ENCODE measurements at places on chromosomes 4 and X.

DNA sequence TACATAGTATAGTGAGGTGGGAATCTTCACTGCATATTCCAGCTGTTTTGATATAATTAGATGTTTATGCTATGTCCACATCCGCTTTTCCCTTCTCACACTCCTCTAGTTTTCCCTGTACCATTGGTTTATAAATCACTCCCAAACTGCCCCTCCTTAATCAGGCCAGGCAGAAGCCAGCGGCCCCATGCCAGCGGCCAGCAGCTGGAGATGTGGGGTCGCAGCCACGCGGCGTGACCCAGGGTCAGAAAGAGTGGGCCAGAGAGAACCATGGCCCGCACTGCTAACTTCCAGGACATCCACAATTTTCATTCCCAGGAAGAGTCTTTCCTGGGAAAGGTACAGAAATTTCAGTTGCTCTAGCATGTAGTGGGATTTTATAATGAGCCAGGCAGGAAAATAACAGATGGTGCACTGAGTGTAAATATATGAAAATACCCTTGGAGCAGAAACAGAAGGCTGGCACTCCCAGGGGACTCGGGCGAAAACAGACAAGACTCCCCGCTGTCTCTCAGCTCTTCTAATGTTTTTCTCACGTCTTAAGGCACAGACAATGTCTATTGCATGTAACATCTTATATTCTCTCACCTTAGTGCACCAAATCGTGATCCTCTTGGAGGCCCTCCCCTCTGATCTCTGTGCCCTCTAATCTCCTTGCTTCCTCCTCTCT is 145.9 kb upstream of the ZFP42 start:
- no peak for DNase-seq

DNA sequence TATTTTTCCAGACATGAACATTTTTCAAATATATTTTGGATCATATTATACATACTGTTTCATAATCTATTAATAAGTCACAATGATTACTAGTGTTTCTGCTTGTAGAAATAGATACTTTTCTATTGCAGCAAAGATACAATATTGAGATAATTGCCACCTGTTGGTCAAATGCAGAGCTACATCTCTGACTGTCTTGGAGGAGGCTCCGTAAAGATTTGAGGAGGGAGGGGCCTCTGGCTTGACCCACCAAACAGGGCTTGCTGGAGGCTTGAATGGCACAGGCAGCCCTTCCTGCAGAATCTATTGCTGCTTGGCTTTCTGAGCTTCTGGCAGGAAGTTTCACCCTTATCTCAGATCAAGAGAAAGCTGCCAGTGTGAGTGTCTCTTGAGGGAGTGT is 99.3 kb upstream of the ARMCX2 start:
- DNase-seq, result peak; percentile 18

DNA sequence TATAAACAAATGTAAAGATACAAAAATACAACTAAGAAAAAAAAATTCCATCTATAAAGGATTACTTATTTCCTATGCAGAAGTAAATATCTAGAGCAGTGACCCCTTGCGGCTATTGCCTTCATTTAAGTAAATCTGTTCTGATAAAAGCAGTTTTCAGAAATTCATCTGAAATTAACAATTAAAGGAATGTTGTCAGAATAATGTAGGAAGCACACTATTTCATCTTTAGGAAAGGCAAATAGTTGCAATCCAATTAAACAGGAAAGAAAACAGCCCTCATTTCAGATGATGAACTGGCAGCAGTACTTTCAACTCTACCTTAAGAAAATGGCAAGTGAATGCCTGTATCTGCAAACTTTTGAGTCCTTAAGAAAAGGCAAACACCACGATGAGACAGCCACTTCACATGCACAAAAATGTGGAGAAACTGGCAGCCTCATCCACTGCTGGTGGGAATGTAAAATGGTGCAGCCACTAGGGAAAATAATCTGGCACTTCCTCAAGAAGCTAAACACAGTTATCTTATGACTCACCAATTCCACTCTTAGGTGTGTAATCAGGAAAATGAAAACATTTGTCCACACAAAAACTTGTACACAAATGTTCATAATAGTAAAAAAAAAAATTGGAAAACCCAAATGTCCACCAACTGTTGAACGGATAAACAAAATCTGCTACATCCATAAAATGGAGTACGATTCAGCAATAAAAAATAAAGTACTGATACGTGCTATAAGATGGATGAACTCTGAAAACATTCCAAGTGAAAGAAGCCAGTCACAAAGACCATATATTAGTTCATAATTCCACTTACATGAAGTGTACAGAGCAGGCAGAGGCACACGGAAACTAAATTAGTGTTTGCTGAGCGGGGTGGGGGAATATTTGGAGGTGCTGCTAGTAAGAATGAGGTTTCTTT is 2.0 kb upstream of the THAP9 start:
- no peak for DNase-seq

- no peak for DNase-seq
Observed at GRCh38 chr4:86376850-86377249, 17.0 kb upstream of the MAPK10 start.

DNA sequence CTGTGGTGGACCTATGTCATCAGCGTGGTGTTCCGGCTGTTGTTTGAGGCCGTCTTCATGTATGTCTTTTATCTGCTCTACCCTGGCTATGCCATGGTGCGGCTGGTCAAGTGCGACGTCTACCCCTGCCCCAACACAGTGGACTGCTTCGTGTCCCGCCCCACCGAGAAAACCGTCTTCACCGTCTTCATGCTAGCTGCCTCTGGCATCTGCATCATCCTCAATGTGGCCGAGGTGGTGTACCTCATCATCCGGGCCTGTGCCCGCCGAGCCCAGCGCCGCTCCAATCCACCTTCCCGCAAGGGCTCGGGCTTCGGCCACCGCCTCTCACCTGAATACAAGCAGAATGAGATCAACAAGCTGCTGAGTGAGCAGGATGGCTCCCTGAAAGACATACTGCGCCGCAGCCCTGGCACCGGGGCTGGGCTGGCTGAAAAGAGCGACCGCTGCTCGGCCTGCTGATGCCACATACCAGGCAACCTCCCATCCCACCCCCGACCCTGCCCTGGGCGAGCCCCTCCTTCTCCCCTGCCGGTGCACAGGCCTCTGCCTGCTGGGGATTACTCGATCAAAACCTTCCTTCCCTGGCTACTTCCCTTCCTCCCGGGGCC is 1.2 kb downstream of the GJB1 start:
- DNase-seq, result no peak

DNA sequence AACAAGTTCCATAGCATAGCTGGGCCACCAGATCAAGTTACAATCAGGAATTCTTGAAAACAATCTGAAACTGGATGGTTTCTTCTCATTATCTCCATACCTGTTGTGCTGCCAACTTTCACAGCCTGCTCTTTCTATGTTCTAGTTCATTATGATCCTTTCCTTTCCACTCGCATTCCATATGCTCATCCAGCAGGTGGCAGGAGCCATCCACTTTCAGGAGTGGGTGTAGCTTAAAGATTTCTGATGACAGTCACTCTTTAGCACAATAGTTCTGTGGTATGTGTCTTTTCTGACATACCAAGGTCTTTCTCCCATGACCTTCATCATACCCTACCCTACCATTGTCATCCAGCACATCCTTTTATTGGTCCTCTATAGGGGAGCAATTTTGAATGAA is 46.4 kb downstream of the PAGE2 start:
- peak; percentile 28 for DNase-seq

GRCh38 chrX:55210931-55211677 is 9.0 kb upstream of the PAGE5 start:
- no peak for DNase-seq

DNA sequence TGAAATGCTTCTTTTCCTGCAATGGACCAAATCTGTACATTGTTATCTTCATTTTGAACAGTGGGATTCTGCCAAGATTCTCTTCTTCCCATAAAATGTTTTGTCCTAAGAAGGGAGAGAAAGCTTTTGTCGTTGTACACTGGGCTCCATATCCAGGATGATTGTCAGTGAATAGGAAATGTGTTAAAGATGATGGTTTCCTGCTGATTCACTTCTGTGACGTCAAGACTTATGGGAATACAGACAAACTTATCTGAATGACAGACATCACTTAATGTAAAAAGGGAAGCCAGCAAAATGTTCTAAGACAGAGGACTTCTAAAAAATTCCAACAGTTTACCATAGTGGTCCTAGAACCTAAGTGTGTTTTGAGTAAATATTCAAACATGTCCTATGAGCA is 53.7 kb upstream of the HPF1 start:
- DNase-seq, result no peak

DNA sequence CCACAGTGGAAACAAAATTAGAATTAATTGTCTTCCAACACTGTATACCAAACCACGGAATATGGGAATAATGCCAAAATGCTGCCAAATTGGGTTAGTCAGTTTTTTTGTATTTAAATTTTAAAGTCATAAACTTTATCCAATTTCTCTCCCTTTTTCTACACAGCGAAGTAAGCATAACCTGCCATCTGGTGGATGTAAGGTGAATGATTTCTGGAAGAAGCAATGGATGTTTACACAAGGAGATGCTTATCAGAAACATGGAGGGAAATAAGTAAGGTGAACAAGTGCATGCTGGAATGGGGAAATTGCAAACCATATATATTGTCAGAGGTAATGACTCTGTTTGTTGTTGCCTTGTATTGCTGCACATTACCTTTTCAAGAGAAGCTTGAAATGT is 691.9 kb downstream of the TECRL start:
- no peak for DNase-seq

- no peak for DNase-seq
Observed at GRCh38 chrX:40908026-40908425, 172.7 kb upstream of the MED14 start.

All from activated T-cell treated with anti-CD3 and anti-CD28 coated beads, Interleukin-2, amount 50 U/mL, for 1 hour (primary cell).